ENCODE measurements at places on chromosomes 1 and 21.

- DNase-seq, result no peak
Observed at GRCh38 chr1:226201029-226201593, 14.6 kb upstream of the ACBD3 start.

- no peak for DNase-seq
Observed at GRCh38 chr1:8462371-8462892, 144.5 kb downstream of the SLC45A1 start.

GRCh38 chr1:201656311-201657032 lies 117.5 kb downstream of the NAV1 start:
- no peak for DNase-seq

GRCh38 chr1:111633736-111634247 lies 14.2 kb downstream of the RAP1A start:
- no peak for DNase-seq

DNA sequence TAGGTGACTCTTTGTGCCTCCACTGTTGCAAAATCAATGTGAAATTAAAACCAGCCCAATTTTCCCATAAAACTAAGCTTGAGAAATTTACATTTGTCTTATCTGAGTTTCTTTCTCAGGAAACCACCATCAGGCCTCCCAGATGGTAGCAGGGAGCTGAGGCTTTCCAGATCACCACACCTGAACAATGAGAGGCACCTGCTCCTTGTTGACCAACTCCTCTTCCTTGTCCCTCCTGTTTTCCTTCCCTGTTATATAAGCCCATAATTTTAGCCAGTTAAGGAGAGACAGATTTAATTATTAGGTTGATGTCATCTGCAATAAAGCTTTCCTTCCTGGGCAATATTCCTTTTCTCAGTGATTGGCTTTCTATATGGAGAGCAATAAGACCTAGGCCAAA lies 32.0 kb upstream of the C1orf185 start:
- DNase-seq, result no peak

DNA sequence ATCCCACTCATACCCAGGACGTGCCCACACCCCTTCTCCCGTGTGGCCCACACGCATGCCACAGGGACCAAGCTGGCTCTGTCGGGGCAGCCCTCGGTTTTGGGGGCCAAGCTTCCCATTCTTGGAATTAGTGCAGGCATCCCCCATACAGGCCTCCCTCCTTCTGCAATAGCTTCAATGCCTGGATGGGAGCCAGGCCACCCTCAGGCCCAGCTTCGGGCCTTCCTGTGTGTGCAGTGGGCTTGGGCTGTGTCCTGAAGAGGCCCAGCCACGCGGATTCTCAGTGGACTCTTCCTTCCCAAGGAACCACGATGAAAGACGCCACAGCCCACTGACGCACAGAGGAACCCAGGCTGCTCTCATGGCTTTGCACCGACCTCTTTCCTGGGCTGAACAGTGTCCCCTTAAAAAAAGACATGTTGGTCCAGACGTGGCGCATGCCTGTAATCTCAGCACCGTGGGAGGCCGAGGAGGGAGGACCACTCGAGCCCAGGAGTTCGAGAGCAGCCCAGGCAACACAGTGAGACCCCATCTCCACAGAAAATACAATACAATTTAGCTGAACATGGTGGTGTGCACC lies 3.4 kb downstream of the KRTAP10-11 start:
- DNase-seq, result no peak

- DNase-seq, result no peak
Observed at GRCh38 chr21:41726970-41727783, 39.7 kb downstream of the RIPK4 start.

- no peak for DNase-seq
Observed at GRCh38 chr1:159746666-159747065, 32.3 kb upstream of the CRP start.

DNA sequence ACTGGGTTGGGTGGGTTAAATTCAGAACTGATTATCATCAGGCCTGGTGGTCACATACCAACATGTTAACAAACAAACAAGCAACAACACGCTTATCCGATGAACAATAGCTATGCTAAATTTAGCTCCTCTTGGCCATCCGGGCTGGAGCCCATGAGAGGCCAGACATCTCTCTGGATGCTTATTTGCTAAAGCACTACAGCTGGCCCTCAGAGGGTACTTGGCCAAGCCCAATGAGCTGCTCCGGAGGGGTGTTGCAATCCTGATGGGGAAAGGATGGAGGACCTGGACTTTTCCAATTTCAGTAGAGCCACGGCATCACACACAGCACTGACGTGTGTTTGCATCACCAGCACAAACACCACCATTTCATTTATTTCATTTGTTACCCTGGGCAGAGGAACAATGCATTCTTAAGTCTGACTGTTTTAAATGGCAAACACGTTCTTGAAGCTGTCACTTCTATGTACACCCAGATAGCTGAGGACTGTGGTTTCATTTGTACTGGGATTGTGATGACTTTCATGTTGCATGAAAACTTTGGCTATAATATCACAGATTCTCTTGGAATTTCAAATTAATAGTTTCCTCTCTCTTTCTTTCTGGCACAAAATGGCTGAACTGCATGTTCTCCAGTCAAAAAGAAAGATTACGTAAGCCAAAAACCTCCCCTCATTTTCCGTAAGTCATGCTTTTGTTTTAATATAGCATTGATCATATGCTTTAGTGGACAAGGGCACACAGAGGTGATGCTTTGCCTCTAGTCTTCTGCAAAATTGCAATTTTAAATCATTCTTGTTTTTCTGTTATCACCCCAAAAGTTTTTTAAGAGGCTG lies 359.8 kb upstream of the KAZN start:
- DNase-seq, result no peak

- DNase-seq, result no peak
Observed at GRCh38 chr1:171654201-171654941, 1.9 kb upstream of the MYOC start.

- no peak for DNase-seq
Observed at GRCh38 chr1:195462646-195463045, 1145.6 kb downstream of the KCNT2 start.

DNA sequence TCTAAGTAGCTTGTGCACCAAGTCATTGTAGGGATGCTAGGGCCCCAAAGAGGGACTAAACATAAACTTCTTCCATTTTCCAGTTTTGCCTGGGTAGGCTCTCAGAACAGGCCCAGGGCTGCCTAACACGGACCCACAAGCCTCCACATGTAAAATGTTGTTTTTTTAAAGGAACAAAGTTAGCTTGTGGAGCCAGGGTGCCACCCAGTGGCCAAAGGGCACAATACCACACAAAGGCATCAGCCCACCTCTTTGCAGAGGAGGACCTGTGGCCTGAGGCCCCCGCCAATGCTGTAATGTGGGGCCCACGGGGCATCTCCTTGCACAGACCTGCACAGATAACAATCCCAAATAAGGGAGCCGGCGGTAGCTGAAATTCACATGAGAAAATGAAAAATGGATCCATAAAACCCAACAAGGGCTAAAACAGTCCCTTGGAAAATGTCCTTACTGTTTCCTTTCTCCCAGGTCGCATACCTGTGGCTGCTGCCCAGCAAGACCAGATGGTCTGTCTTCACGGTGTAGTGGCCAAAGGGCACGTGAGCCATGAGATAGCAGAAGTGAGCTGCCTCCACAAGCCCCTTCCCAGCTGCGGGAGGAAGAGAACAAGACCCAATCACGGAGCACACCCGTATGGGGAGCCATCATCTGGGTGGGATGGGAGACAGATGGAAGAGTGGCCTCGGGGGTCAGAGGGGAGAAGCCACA lies 23.8 kb downstream of the SEC16B start:
- DNase-seq, result peak; percentile 54

GRCh38 chr1:209742409-209743144 lies 13.3 kb upstream of the TRAF3IP3 start:
- DNase-seq, result no peak

GRCh38 chr1:191882870-191883269 lies 275.4 kb upstream of the RGS18 start:
- DNase-seq, result no peak

GRCh38 chr1:160818207-160818937 lies 22.4 kb downstream of the LY9 start:
- DNase-seq, result no peak

- DNase-seq, result no peak
Observed at GRCh38 chr21:32534113-32534512, 51.2 kb downstream of the TCP10L start.

- peak; percentile 72 for DNase-seq
Observed at GRCh38 chr1:236395230-236395946, 1.3 kb downstream of the EDARADD start.

- DNase-seq, result no peak
Observed at GRCh38 chr1:25634066-25634465, 17.5 kb downstream of the MAN1C1 start.

GRCh38 chr1:84165601-84166000 lies 21.5 kb downstream of the PRKACB start:
- DNase-seq, result no peak

DNA sequence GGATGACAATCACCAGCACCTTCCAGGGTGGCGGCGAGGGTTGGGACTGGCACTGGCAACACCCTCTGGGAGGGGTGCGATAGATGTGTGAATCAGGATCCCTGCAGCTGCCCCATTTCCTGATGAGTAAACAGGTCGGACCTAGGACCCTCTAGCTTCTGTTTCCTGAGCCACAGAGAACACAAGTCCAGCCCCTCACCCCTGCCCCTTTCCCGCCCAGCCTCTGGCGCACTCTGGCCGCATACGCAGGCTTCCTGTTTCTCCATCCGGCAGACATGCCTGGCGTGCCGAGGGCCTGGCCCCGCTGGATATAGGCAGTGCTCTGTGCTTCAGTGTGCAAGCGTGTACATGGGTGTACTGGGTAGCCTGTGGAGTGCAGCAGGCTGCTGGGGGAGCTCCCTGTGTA lies 4.6 kb downstream of the PEAR1 start:
- no peak for DNase-seq

GRCh38 chr1:2091611-2092604 lies 41.7 kb downstream of the PRKCZ start:
- peak; percentile 51 for DNase-seq

GRCh38 chr1:229669333-229669732 lies 43.3 kb downstream of the URB2 start:
- no peak for DNase-seq

- peak; percentile 22 for DNase-seq
Observed at GRCh38 chr1:181676269-181676668, 193.0 kb downstream of the CACNA1E start.

GRCh38 chr1:84398175-84399155 lies at the start of gene DNASE2B:
TSS of gene DNASE2B (plus strand) at chr1:84398484. CDS start at chr1:84398565, 81 bp downstream.
- no peak for DNase-seq

DNA sequence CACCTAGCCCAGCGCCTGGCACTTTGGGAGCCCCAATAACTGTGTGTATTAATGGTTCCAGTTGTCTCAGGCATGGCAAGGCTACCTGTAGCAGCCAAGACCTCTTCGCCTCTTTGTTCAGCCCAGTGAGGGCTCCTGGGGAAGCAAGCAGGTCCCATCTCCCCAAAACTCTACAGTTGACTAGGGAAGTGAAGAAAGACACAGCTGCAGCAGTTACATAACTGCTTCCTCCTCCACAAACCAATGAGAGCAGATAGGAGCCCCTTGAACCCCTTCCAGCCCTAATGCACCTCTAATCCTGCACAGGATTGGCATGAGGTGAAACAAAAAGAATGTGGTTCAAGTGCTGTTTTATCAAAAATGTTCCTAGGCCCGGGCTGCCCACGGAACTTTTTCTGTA lies 100.5 kb downstream of the SYF2 start:
- DNase-seq, result no peak

DNA sequence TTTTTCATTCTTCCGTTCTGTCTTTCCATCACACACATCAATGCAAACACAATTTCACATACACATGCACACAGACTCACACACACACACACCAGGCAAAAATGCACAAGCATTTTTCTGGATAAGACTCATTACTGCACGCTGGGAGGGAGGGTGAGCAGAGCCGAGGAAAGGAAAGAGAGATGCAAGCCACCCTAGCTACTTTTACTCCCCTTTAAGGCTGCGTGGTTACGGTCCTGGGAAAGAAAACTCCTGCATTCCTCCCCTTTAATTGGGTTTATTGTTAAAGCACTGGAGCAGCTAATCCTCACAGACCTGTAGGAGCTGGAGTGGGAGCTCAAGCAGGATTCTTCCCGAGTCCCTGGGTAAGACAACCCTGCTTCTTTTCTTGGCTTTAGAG lies at the start of gene CAMK1G:
Gene CAMK1G, plus strand, starts transcription at position 307 of the 400 bp plus-strand sequence. CDS start 11,270 bp downstream, outside the sequence.
- no peak for DNase-seq

GRCh38 chr1:215243345-215244054 lies 161.0 kb downstream of the KCNK2 start:
- DNase-seq, result no peak

DNA sequence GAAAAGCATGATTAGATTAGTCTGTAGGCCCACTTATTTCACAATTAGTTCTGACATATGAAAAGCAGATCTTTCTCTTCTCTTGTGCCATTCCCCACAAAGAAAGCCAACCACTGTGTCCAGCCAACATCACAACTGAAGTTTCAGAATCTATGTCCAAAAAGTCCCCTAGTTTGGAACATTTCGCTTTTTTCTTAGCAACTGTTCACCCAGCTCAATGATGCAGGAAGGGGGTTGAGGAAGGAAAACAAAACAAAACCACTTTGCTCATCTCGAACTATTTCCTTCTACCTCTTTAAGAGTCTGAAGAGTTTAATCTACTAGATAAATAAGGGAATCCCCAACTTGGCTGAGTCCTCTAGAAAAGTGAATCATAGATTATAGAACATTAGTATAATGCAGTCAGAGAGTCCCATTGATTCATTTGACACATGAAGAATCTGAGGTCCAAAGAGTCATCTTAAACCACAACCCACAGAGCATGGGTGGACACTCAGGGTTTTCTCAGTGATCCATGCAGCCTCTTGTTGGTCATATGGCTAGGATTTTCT lies 159.3 kb upstream of the SGIP1 start:
- peak; percentile 79 for DNase-seq

GRCh38 chr1:94864821-94865220 lies 44.7 kb downstream of the SLC44A3 start:
- DNase-seq, result no peak

DNA sequence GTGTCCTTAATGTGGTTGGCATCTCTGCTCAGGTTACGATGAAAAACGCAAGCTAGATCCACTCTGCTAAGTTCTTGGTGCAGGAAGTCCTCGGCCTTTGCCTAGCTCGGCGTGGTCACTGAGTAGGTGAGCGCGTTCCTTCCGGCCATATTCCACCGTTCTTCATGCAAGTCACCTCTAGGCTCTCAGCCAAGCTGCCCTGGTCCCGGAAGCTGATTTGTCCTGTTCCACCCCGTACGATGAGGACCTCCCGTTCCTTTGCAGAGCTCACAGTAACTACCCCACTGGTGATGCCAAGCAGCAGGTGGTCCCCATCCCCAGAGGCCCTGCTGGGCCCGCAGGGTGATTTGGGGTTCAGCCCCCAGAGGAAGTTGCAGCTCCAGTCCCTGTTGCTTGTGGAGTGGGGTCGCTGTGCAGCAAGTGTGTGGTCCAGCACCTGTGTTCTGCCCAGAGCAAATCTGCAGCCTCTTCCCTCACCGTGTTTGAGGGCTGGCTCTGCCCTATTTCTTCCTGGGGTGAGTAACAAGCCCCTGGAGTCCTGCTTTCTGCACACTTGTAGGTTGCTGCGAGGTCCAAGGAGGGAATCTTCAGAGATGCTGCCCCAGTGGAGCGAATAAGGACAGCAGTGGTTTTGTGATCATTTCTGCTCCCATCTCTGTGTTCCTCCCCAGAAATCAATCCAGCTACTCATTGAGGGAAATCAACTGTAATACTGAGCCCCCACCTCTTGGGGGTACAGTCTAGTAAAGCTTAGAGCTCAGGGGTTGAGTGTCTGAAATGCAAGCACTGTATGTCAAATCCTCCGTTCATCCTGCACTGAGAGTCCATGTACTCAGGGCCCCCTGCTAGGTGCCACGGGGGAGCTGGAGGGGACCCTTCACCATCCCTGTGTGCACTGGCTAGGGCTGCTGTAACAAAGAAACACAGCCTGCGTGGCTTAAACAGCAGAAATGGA lies 2.3 kb downstream of the UMODL1 start:
- no peak for DNase-seq
